ENCODE measurements at places on chromosomes 6 and 20. TPM values are rescaled to one million over a fixed set of nuclear protein-coding genes. Genes with fewer than 3 reads are reported as not detected.

MYLK2 gene
- 4.9 TPM for total RNA-seq

DNA sequence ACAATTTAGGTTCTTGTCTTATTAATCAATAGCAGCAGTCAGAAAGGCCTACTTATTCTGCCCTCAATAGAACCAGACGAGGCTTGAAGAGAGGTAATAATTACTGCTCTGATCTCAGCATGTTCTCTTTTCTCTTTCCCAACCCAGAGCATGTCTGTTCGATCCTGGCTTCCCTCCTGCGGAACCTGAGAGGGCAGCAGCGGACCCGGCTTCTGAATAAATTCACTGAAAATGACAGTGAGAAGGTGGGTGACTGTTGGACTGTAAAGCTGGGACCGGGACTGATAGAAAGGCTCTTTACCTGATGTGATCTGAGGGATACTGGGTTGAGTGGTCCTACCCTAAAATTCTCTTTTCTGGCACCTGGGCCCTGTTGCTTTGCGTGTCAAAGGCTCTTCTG, 63.0 kb upstream of the VSTM2L start:
- peaks cover 4% of the 10 kb centered on the region for H3K36me3 ChIP-seq
- no peak overlapping the region for H3K27ac ChIP-seq
- peaks cover 2% of the 10 kb centered on the region for H3K4me1 ChIP-seq

SIRPA gene
- 20.1 TPM for total RNA-seq

GRCh38 chr20:1424336-1424735, 31.5 kb upstream of the FKBP1A start:
- no peak overlapping the region for H3K27ac ChIP-seq
- H3K4me3 ChIP-seq, result no peak overlapping the region
- DNase-seq, result no peak
- H3K27me3 ChIP-seq, result no peaks in the 10 kb centered on the region
- peaks cover 4% of the 10 kb centered on the region for H3K4me1 ChIP-seq

HLA-DQB2 gene
- total RNA-seq, result not detected

- H3K4me3 ChIP-seq, result no peak overlapping the region
- H3K4me1 ChIP-seq, result peaks cover 11% of the 10 kb centered on the region
- H3K27me3 ChIP-seq, result no peaks in the 10 kb centered on the region
- H3K36me3 ChIP-seq, result no peaks in the 10 kb centered on the region
- no peak overlapping the region for H3K27ac ChIP-seq
Observed at GRCh38 chr20:10976051-10976450, 302.3 kb upstream of the JAG1 start.

DNA sequence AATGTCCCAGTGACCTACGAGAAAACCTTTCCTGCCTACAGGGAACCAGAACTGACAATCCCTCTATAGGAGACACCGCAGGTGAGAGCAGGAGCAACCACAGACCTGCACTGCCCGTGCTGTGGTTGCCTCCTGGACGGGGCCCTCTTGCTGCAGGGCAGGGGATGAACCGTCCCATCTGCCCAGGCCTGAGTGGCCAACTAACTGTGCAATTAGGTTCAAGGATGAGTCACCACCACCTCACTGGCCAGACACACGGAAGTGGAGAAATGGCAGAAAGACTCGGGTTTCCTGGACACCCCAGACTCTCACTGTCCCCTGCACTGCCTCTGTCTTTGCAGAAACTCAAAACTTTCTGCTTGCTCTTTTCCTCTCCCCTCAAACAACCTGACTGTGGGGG, 13.8 kb upstream of the HLA-G start:
- no peak overlapping the region for H3K27ac ChIP-seq
- no peaks in the 10 kb centered on the region for H3K27me3 ChIP-seq
- H3K4me1 ChIP-seq, result peaks cover 7% of the 10 kb centered on the region

- peak; percentile 87 for DNase-seq
- no peaks in the 10 kb centered on the region for H3K27me3 ChIP-seq
- H3K27ac ChIP-seq, result peak within 1 kb of the TSS; percentile 64
- H3K4me3 ChIP-seq, result peak within 1 kb of the TSS; percentile 61
- H3K36me3 ChIP-seq, result no peaks in the 10 kb centered on the region
- peaks cover 66% of the 10 kb centered on the region for H3K4me1 ChIP-seq
Observed at GRCh38 chr6:30690403-30691207, at the start of gene NRM. Gene NRM (minus strand): TSS chr6:30690984. CDS start chr6:30690974, 10 bp downstream.

GRCh38 chr6:75204217-75204958, 1.5 kb downstream of the COL12A1 start:
- DNase-seq, result peak; percentile 76
- no peaks in the 10 kb centered on the region for H3K36me3 ChIP-seq
- no peaks in the 10 kb centered on the region for H3K27me3 ChIP-seq
- no peak overlapping the region for H3K27ac ChIP-seq
- peaks cover 47% of the 10 kb centered on the region for H3K4me1 ChIP-seq

THBS2 gene
- 8.9 TPM for total RNA-seq

GRCh38 chr6:106117579-106117978, 31.4 kb downstream of the PRDM1 start:
- H3K4me3 ChIP-seq, result no peak overlapping the region
- no peak overlapping the region for H3K27ac ChIP-seq
- no peaks in the 10 kb centered on the region for H3K4me1 ChIP-seq
- DNase-seq, result no peak

DNA sequence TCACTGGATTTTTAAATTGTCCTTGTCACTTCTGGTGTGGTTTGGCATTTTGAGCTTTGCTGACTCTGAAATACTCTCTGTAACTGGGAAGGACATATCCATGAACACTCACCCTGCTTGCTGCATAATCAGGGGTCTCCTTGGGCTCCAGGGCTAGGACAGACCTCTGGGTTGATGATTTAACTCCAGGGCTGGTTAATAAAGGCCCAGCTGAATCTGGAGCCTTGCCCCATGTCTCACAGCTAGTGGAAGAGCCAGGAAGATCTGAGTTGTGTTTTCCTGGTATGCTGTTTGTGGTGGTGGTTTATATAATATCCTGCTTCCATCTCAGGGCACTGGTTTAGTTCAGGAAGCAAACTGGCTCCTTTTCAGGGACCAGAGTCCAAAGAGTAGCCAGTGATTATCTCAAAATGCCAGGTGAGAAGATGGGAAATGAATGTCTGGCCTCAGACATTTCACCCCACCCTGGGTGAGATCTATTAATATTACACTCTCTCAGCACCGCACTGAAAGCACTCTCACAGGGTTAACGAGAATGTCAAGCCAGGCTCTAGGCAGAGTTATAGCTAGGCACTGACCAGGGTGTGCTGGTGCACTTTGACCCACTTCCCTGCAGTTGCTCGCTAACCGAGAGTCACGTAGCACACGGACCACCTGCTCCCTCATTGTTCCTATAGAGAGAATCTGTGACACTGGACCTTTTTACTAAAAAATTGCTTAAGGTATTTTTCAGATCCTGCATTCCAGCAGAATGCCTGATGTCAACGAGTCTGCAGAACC, 90.1 kb upstream of the SLC22A16 start:
- H3K27me3 ChIP-seq, result no peaks in the 10 kb centered on the region
- no peak overlapping the region for H3K4me3 ChIP-seq
- no peak for DNase-seq
- peak overlapping the region; percentile 44 for H3K27ac ChIP-seq
- peaks cover 10% of the 10 kb centered on the region for H3K4me1 ChIP-seq

REM1 gene
- total RNA-seq, result 1.0 TPM

GRCh38 chr6:48817333-48818051, 645.6 kb downstream of the MMUT start:
- H3K36me3 ChIP-seq, result no peaks in the 10 kb centered on the region
- DNase-seq, result no peak
- no peak overlapping the region for H3K4me3 ChIP-seq
- no peak overlapping the region for H3K27ac ChIP-seq

- DNase-seq, result no peak
- no peaks in the 10 kb centered on the region for H3K27me3 ChIP-seq
- H3K27ac ChIP-seq, result peak overlapping the region; percentile 99
Observed at GRCh38 chr6:122788663-122789181, 336 bp upstream of the SMPDL3A start.

DNA sequence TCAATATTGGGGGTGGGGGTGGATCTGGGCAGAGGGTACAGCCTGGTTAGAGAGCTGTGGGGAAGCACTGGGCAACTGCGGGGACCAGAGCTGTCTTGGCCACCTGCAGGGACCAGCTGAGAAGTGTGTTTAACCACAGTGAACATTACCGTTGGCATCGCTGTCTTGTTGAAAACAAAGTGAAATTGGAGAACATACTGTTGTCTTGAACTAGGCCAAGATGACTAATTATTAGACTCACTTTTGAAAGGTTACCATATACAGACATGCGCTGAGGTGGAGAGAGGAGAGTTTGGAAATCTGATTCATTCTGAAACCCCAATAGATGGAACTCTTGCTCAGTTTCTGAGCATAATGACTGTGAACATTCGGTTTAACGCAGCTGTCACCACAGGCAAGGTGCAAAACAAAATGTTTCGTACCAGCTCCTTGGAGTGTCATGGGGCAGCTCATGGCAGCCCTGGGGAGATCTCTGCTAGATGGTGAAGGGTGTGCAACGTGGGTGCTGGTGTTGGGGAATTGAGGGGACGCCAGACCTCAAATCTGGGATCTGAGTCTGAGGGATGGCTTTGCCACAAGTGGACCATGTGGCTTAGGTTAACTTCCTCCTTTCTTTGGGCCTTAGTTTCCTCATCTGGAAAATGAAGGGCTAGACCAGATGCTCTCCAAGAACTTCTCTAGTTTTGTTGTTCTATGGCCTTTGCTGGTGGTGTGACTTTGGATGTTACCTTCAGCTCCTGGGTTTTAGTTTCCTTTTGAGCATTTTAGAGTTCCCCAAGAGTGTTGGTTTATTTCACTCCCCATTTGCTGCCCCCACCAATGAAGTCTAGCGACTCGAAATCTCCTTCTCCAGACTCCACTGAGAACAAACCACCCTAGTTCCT, 24.6 kb upstream of the GTSF1L start:
- H3K4me3 ChIP-seq, result no peak overlapping the region
- no peaks in the 10 kb centered on the region for H3K27me3 ChIP-seq
- H3K27ac ChIP-seq, result no peak overlapping the region
- no peak for DNase-seq
- no peaks in the 10 kb centered on the region for H3K36me3 ChIP-seq
- H3K4me1 ChIP-seq, result peaks cover 4% of the 10 kb centered on the region

DNA sequence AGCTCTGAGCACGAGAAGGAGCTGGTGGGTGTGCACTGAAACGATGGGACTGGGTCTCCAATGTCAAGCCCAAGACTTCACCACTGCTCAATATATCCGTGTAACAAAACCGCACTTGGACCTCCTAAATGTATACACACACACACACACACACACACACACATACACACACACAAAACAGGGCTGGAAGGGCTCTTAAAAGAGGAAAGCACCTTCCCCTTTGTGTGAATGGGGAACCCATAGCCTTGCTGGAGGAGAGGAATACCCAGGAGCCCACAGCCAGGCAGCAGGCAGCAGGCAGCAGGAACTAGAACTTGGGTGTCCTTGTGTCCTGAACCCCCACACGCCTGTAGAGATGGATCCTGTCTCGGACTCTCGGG, 29.8 kb downstream of the TGM2 start:
- no peak overlapping the region for H3K4me3 ChIP-seq
- H3K36me3 ChIP-seq, result no peaks in the 10 kb centered on the region
- H3K4me1 ChIP-seq, result peaks cover 11% of the 10 kb centered on the region

- H3K27me3 ChIP-seq, result no peaks in the 10 kb centered on the region
- no peak overlapping the region for H3K27ac ChIP-seq
- H3K4me1 ChIP-seq, result peaks cover under 1% of the 10 kb centered on the region
- H3K36me3 ChIP-seq, result no peaks in the 10 kb centered on the region
- no peak for DNase-seq
Observed at GRCh38 chr6:82138075-82138791, 109.3 kb downstream of the IBTK start.

CAGE1 gene
- total RNA-seq, result 0.26 TPM

DNA sequence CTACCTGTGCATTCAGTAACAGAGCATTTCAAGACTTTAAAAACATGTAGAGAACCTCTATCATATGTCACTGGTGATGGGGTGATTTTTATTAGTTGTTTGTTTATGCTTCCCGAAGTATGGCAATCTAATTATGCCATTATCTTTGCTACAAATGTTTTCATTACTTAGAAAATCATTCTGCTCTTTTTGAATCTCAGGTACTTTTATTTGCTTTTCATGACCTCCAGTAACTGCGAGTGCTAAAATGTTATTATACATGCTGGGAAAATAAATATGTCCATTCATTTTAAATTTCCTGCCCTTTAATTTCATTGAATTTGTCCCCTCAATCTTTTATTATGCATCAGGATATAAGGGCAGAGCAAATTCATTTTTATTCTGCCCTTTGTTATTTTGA, 515.7 kb downstream of the NKAIN2 start:
- no peak for DNase-seq
- H3K4me1 ChIP-seq, result no peaks in the 10 kb centered on the region
- H3K4me3 ChIP-seq, result no peak overlapping the region

GRCh38 chr6:31737991-31738979, 1.5 kb upstream of the MSH5 start:
- H3K4me3 ChIP-seq, result no peak overlapping the region
- H3K36me3 ChIP-seq, result no peaks in the 10 kb centered on the region
- no peaks in the 10 kb centered on the region for H3K27me3 ChIP-seq
- peaks cover 58% of the 10 kb centered on the region for H3K4me1 ChIP-seq
- peak; percentile 82 for DNase-seq
- peak overlapping the region; percentile 86 for H3K27ac ChIP-seq

- no peak for DNase-seq
- H3K27me3 ChIP-seq, result no peaks in the 10 kb centered on the region
- H3K36me3 ChIP-seq, result no peaks in the 10 kb centered on the region
- H3K27ac ChIP-seq, result no peak overlapping the region
Observed at GRCh38 chr20:23071996-23072395, 14.1 kb downstream of the CD93 start.

SLC25A27 gene
- total RNA-seq, result 24.1 TPM

GSTA2 gene
- 73.7 TPM for total RNA-seq

GRCh38 chr20:24493181-24493580, 23.8 kb downstream of the SYNDIG1 start:
- no peak overlapping the region for H3K4me3 ChIP-seq
- no peaks in the 10 kb centered on the region for H3K4me1 ChIP-seq
- no peaks in the 10 kb centered on the region for H3K36me3 ChIP-seq
- DNase-seq, result no peak

GRIK2 gene
- total RNA-seq, result 0.52 TPM

GRCh38 chr20:638579-638978, 14.4 kb downstream of the SRXN1 start:
- H3K4me3 ChIP-seq, result no peak overlapping the region
- H3K4me1 ChIP-seq, result peaks cover 8% of the 10 kb centered on the region
- H3K36me3 ChIP-seq, result no peaks in the 10 kb centered on the region
- no peak for DNase-seq
- no peaks in the 10 kb centered on the region for H3K27me3 ChIP-seq

- H3K4me3 ChIP-seq, result peak overlapping the region; percentile 12
- no peaks in the 10 kb centered on the region for H3K27me3 ChIP-seq
- no peak for DNase-seq
- H3K27ac ChIP-seq, result peak overlapping the region; percentile 85
- no peaks in the 10 kb centered on the region for H3K36me3 ChIP-seq
Observed at GRCh38 chr6:96923871-96924493, 546 bp upstream of the KLHL32 start.

GRCh38 chr20:58833921-58834320, 16.8 kb downstream of the GNAS-AS1 start:
- no peak overlapping the region for H3K27ac ChIP-seq
- H3K4me3 ChIP-seq, result no peak overlapping the region
- H3K36me3 ChIP-seq, result no peaks in the 10 kb centered on the region
- H3K4me1 ChIP-seq, result no peaks in the 10 kb centered on the region
- no peak for DNase-seq
- H3K27me3 ChIP-seq, result no peaks in the 10 kb centered on the region

NXT1 gene
- total RNA-seq, result 16.2 TPM
